ENCODE measurements at places on chromosomes 12 and 14.
A peak's percentile ranks its signal among the peaks of the same experiment; 100 is the strongest.

- no peak for DNase-seq
Measured at GRCh38 chr12:65602610-65603295, 221.5 kb upstream of the HMGA2 start.

DNA sequence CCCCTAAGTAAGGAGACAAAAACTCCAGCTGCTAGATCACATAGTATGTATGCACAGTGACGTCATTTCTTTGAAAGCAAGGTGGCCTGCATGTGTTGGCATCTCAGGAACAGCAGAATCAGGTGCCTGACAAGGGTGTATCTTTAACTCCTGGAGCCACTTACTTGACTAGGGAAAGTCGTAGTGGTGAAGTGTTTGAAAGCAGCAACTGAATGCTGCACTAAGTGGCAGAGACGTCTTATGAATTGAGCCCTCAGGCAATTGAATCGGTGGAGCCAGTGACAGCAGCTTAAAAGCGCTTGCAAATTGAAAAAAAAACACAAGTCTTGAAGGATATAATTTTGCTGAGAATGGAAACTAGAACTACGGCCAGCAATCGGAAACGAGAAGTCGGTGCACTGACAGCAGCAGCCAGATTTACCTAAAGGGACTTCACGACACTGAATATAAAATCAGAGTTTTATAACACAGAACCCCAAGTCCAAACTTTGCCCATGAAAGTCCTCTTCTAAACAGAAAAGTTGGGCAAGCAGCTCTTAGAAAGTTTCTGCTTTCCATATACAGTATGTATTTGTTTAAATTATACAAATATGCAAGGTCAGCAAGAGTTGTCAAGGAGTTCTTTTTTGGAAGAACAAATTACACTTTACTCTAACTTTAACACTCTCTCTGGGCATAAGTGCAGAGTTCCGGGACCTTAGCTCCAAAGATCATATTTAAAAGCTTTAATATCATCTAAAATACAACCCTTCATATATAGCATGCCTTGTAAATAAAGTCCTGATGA lies 1.1 kb downstream of the IGF1 start:
- DNase-seq: no peak

DNA sequence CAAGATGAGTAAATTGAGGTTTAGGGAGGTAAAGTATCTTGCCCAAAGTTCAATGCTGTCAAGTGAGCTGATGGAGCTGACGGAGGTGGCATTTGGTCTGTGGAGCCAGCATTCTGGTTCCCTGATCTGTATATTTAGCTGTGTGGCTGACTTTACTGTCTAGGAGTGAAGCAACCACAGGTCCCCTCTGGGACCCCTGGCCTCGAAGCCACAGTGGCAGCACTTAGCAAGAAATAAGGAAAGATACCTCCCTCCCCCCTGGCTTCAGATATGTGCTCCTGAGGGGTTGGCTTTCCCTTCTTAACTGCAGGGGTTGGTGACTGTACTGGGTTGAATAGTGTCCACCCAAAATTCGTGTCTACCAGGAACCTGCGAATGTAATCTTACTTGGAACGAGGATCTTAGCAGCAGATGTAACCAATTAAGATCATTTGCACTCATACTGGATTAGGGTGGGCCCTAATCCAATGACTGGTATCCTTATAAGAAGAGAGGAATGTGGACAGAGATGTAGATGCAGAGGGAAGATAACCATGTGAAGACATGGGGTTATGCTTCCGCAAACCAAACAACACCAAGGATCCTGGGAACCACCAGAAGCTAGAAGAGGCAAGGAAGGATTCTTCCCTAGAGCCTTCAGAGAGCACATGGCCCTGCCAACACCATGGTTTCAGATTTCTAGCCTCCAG lies 2.0 kb upstream of the ACVR1B start:
- no peak for DNase-seq

DNA sequence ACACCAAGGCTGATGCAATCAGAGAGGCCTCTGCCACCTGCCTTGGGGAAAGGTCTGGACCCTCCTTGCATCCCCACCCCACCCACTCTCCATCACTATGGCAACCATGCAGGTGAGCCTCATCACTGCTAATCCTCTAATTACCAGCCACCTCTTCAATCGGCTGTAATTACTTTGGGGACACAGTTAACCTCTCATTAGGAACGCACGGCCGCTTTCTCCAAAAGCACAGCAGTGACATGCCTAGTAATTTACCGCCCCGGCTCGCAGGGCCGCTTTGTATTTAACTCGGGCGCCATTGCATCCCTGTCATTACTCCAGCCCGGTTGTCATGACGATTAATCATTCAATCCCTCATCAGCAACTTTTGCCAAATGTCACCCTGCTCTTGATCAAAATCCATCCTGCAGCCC lies 36.3 kb upstream of the FAM222A start:
- no peak for DNase-seq

GRCh38 chr14:81261176-81261575 lies 40.4 kb upstream of the GTF2A1 start:
- no peak for DNase-seq

DNA sequence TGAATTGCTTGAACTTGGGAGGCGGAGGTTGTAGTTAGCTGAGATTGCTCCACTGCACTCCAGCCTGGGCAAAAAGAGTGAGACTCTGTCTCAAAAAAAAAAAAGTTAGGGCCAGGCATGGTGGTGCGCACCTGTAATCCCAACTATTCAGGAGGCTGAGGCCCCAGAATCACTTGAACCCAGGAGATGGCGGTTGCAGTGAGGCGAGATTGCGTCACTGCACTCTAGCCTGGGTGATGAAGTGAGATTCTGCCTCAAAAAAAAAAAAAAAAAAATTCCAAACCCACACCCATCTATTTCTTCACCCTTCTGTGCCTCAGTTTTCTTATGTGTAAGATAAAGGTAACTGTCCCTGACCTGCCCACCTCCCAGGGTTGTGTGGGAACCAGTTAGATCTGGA lies 11.0 kb upstream of the MLXIP start:
- DNase-seq: no peak

GRCh38 chr14:104939666-104940410 lies 15.2 kb downstream of the PLD4 start:
- no peak for DNase-seq

- DNase-seq: no peak
Measured at GRCh38 chr12:92619730-92620684, 82.8 kb upstream of the PLEKHG7 start.

DNA sequence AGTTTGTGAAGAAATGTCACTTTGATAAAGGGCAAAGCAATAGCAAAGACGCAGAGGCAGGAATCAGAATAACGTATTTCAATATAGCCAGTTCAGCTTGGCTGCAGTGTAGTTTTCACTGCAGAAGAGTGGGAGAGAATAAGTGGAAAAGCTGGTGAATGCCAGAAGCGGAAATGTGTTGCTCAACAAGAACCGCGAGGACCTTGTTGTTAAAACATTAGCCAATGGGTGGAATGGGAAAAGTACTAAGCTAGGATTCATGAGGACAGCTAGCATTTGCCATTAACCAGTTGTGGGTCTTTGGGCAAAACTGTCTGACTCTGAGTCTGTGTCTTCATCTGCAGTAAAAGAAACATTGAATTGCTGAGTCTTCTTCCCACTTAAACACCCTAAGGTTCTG lies 292.9 kb upstream of the GRIP1 start:
- no peak for DNase-seq

DNA sequence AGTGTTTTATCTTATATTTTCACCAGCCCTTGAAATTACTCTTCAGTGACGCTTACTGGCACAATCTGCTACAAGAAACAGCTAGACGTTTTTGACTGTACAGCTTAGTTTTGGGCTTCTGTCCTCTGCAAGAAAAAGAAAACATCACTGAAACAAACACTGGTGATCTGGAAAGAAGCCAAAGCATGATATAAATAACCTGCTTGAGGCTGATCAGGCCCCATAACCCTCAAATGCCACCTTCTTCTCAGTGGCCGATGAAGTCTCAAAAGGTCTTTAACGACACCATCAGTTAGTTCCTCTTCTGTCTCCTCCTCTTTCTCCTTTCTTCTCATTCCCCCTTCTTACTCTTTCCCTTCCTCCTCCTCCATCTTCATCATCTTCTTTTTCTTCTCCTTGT lies 942.3 kb upstream of the TMEM132C start:
- no peak for DNase-seq

DNA sequence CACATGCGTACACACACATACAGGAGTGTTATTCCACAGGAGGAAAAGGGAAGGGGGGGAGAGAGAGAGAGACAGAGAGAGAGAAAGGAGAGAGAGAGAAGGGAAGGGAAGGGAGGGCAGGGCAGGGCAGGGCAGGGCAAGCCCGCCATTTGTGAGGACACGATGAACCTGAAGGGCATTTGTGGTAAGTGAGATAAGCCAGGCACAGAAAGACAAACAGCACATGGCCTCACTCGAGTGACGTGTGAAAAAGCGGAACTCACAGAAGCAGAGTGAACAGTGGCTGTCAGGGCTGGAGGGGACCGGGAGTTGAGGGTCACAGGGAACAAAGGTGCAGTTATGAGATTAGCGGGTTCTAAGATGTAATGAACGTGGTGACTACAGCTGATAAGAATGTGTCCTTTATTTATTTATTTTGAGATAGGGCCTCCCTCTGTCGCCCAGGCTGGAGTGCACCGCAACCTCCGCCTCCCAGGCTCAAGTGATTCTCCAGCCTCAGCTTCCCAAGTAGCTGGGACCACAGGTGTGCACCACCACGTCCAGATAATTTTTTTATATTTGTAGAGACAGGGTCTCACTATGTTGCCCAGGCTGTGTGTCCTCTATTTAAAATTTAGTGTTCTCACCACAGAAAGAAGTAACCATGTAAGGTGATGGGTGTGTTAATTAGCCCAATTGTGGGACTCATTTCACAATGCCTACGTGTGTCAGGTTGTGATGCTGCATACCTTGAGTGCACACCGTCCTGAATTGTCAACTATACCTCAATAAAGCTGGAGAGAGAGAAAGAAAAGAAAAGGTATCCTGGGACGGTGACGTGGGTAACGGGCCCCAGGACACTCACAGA lies 18.7 kb upstream of the FBRSL1 start:
- peak; percentile 66 for DNase-seq

DNA sequence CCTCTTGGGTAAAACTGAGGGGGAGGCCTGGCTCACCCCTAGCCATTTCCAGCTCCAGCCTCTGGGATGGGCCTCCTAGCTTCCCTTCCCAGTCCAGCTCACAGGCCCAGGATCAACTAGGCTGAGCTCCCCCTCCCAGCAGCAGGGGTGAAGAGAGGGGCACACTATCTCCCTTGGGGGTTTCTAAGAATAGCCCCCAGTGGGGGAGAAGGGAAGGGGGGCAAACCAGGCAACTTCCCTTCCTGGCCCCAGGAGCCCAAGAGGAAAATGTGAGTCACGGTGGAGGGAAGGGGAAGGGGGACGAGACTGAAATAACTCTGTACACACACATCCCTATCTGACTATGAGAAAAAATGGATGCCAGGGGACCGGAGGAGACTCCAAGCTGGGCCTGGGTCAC lies 9.0 kb downstream of the ADCY6 start:
- DNase-seq: no peak

DNA sequence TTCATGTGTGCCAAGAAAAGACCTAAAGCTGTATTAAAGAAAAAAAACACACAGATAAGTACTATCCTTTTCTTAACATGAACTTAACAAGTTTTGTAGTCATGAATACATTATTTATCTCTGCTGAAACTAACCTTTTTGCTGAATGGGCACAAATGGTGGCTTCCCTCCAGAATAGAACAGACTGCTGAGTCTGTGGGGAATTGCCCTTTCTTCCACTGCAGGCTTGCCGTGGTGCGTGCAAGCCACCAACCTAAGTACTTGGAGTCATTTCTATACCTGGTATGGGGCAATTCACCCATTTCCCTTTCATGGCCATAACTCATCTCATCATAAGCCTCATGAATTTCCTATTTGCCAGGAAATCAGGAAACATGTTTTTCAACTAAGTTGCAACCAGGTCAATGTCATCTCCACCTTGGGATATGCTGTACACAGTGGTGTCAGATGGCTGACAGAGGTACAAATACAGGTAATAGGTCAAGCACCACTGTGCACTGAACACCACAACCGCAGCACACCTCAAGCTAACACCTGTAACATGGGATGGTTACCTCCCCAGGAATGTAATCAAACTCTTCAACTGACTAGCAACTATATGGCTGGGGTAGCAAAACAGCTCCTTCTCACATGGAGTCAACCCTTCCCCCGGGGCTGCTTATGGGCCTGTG lies 49.9 kb downstream of the CATSPERB start:
- DNase-seq: no peak

DNA sequence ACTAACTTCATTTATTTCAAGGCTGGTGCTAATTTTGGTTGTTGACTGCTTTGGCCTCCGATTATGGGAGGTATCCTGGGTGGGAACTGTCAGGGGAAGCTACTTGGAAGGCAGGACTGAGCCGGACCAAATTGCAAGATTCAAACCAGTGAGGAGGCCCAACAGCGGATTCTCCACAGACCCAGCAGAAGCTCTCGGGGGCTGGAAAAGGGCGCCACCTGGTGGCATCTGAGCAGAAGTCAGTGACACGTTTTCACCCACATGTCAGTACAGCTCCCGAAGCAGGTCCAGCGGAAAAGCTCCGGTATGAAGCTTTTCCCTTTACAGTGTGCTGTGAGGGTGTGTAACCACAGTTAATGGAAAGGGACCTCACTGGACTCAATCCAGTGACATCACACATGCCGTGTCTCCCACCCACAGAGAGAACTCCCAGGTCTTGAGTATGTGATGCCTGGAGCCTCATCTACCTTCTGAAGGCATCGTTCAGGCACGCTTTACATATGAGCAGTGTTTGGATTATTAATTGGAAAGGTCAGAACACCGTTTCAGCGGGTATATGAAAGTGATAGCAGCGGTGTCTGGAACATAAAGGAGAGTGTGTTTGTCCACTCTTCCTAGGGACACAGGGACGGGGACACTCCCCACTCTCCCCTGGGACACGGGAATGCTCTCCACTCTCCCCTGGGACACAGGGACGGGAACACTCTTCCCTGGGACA lies 3.6 kb upstream of the P2RX2 start:
- DNase-seq: peak; percentile 72

GRCh38 chr14:32426586-32427388 lies 97.7 kb downstream of the AKAP6 start:
- DNase-seq: no peak

DNA sequence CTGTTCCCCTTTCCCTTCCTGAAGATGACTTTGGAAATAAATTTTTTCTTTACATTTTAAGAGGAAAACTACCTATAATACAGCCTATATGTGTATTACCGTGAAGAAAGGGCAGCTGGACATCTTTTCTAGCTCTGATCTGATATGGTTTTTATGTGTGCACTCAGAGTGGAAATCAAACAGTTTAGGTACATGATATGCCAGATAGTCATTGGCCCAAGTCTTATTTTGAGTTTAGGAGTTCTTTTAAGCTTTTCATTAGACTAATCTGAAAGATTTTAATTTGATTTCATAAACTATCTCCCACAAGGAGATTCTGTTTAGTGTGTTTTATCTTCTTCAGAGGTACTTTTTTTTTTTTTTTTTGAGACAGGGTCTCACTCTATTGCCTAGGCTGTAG lies 48.8 kb downstream of the KIAA0586 start:
- no peak for DNase-seq

GRCh38 chr12:40168001-40168400 lies 56.8 kb upstream of the LRRK2 start:
- no peak for DNase-seq

DNA sequence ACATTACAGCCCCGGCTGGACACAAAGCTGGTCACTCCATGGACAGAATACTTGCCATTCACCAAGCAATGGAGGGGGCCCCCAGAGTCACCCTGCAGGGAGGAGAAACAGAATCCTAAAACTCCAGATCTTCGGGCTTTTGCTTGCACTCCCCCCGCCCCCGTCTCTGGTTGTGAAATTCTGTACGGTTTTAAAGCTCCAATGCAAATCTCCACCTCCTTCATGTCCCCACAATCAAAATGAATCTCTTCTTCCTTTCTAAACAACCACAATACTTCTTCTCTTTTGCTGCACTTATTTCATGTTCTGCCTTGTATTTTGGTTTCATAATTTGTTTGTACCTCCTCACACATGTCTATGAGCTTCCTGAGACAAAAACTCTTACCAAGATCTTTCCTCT lies 5.8 kb upstream of the BIN2 start:
- DNase-seq: no peak
